ENCODE measurements at places on chromosomes 1 and 21.

- peak; percentile 78 for DNase-seq
Measured at GRCh38 chr21:44618909-44619308, 7.0 kb downstream of the KRTAP10-8 start.

DNA sequence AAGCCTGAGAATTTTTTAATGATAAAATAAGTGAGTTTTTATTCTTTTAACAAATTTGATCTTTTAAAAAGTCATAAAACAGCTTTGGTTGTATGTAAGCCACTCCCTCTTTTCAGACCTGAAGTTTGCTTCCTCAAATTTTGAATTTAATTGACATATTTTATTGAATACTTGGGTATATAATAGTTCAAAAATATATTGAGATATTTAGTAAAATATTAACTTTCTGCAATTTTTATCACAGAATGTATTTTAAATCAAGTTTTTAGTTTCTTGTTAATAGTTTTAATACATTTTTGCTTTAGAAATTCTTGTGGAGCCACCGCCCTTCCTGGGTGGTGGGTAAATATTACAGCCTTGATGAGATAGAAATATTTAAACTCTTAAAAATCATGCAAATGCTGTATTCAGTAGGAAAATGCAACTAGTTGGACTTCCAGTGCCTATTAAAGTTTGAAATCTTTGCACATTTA lies 867 bp downstream of the PTPRC start:
- peak; percentile 57 for DNase-seq

- DNase-seq: no peak
Measured at GRCh38 chr1:53619367-53620060, 119.5 kb downstream of the GLIS1 start.

- no peak for DNase-seq
Measured at GRCh38 chr1:159079525-159079924, 3.0 kb upstream of the AIM2 start.

Measured in CD4-positive, alpha-beta T cell treated with Interleukin-17A for 1 hour (primary cell).